ENCODE measurements at places on chromosomes 4 and X.

- no peak for DNase-seq
Observed at GRCh38 chrX:17380221-17380620, 5.2 kb downstream of the NHS start.

- DNase-seq, result no peak
Observed at GRCh38 chr4:101337688-101338087, 9.6 kb downstream of the PPP3CA start.

- no peak for DNase-seq
Observed at GRCh38 chr4:95095348-95095974, 337.7 kb downstream of the BMPR1B start.

DNA sequence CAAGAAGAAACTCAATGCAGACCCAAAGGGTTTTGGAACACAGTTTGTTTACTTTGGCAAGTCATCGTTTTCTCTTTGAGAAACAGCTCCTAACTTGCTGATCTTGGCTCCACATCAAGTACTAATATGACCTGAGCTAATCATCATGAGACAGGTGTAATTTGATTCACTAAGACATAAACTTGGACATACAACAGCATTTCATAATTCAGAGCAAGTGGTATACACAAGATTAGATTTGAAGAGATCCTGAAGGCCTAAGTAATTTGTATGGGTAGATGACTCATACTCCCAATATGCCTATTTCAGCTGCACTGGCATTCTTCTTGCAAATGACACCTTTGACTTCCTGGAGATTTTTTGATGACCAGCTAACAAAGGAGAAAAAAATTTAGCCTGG lies 1521.7 kb downstream of the RPA4 start:
- no peak for DNase-seq

GRCh38 chr4:52848254-52848653 lies 13.9 kb upstream of the RASL11B start:
- no peak for DNase-seq

DNA sequence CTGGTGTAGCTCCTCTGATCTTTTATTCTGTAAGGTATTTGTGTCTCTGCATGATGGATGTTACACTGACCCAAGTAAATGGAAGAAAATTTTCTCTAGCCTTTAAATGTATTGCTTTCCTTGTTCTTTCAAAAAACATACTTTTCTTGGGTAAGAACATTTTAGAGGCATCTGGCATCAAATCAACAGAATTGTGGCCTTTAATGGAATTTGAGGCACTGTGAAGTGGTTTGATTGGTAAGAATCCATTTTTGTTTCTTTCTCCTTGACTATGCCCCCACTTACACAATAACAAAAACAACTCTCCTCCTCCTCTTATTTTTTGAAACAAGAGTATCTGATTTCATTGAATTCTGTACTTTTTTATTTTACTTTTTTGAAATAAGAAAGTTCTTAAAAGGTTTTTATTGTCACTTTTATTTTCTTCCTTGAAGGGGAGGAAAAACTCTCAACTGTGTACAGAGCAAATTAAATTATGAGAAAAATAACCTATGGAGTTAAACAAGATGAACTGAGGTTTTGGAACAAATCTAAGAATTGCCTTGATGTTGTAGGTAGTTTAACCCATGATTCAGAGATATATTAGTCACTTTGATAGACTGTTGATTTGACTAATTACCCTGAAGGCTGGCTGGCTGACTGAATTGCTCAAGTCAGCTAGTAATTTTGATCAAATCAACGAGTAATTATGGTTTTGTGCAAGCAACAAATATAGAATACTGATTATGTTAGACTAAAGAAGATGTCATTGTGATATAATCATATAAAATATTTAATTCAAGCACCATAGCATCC lies 146.4 kb downstream of the FHIP1A start:
- DNase-seq, result no peak

DNA sequence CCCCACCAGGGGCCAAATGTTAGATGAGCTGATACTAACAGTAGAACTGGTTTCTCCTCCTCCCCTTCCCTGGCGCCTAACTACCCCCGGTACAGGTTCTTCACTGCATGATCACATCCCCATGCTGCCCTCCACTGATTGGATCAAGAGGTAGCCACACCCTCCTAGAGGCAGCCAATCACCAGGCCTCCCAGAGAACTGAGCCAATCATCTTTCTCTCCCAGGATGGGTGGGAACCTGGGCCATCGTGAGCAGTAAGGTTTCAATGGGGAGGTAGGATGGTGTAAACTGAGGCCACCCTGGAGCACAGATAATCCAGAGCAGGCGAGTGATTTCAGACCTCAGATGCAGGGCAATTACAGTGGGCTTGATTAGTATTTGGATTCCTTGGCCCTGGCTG lies 64.2 kb downstream of the PPP2R2C start:
- no peak for DNase-seq
